CD4-positive, alpha-beta T cell treated with Interleukin-6 for 4 hours (primary cell): ENCODE measurements at places on chromosomes 13 and 19.

DNA sequence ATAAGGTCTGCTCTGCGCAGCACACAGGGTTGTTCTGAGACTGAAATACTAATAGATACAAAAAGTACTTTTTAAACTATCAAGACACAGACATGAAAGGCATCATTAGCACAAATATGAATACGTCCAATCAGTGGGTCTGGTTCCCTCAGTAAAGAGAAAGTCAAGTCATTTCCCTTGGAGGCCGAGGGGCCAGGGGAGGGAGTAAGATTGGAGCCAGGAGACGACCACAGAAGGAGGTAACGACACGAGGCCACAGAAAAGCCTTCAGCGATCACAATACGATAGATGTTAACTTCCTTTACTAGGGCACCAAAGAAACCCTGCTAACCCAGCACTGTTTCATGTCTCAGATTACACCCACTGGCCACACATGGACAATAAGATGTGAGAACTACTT is 5.3 kb downstream of the CARS2 start:
- DNase-seq, result no peak

DNA sequence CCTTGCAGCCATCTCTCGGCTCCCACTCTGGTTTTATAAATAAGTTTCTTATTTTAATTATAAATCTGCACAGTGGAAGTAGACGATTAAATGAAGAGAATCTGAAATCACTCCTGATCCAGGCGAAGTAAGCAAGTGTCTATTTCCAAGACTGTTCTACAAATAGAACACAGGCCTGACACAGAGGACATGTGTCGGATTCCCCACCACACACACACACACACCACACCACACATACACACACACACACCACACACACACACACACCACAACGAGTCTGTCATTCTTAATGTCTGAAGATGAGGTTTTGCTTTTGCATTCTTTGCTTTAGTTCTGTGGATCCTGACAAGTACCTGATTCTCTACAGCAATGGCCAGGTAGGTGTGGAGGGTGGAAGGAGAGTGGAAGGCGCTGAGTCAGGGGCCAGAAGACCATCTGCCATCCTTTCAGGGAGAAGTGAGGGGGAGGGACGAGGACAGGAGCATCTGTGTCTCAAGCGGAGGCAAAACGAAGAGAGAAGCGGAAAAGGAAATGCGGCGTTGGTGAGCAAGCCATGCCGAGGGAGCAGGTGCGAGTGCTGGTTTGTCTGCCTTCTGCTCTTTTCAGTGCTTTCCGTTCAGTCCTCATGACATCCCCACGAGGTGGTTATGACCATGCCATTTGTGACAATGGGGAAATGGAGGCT is 110.2 kb downstream of the TEX26 start:
- peak; percentile 27 for DNase-seq

- no peak for DNase-seq
Observed at GRCh38 chr19:6856749-6857372, 30.5 kb upstream of the ADGRE1 start.

DNA sequence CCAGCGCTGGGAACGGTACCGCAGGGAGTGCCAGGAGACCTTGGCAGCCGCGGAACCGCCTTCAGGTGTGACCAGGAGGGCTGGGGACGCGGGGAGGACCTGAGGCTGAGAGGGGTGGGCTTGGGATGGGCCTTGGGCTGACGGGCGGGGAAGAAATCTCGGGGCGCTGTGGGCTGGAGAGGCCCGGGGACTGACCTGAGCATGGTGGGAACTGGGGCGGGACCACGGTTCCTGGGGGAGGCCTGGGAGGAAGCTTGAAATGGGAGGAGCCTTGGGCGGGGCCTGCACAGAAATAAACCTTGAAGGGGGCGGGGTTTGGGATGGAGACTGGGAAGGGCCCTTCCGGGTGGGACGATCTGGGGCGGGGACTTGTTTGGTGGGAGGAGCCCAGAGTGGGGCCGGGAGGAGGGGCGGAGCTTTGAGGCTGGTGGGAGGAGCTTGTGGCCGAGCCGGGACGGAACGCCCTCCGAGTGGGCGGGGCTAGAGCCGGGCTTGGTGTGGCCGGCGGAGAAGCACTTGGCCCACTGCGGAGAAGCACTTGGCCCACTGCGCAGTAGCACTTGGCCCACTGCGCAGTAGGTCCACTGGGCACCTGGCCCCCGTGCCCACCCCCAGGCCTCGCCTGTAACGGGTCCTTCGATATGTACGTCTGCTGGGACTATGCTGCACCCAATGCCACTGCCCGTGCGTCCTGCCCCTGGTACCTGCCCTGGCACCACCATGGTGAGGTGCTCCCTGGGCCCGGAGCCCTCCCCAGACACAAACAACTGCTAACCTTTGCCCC is 2.8 kb downstream of the GIPR start:
- DNase-seq, result peak; percentile 43

DNA sequence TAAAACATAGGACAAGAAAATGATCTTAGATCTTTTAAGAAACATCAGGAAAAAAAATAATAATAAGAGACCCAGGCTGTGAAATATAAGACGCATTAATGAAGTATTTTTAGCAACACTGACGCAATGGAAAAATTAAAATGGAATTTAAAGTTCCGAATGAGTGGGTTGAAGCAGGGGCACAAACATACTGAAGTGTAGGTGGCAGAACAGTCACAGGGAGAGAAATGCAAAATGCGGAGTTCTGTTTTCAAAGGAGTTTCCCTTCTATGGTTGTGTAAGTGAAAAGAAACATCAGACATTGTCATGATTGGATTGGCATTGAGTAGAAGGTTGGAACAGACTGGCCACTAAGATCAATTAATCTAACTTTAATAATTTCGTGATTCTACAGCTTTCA is 159.8 kb downstream of the CYSLTR2 start:
- no peak for DNase-seq

DNA sequence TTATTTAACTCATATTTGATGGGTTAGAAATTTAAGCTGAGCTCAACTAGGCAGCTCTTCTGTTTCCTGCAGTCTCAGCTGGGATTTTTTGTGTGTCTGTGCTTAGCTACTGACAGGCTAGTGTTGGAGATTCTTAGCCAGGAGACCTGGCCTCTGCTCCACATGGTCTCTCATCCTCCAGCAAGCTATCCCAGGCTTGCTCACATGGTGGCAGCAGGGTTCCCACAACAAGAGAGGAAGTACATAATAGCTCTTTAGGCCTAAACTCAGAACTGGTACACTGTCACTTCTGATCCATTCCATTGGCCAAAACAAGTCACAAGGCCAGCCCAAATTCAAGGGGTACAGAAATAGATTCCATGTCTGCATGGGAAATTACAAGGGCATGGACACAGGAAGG is 406.2 kb downstream of the SUCLA2 start:
- no peak for DNase-seq

DNA sequence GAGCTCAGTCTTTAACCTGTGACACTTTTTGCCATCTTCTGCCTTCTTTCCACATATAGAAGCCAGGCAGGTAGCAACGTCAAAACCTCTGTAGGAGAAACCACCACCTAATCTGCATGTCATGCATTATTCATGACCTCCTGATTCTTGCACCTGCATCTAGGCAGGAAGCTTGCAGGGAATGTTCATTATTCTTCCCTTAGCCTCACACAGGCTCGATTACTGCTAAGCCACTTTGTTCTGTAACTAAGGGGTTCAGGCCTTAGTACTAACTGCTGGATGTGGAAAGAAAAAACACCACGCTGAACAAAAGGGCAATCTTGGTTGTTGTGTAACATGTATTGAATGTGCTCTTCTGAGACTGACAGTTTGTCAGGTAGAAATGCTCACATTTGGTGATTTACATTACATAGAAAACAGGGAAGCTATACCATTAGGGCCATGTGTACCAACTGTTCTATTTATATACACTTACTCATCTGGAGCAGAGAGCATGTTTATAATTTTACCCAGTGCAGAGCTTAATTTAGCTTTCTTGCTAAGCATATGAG is 366.9 kb downstream of the KLF12 start:
- peak; percentile 19 for DNase-seq
